Activated CD4-positive, alpha-beta T cell treated with anti-CD3 and anti-CD28 coated beads for 4 hours (primary cell): ENCODE measurements at places on chromosomes 3 and 15.

GRCh38 chr3:48855681-48856447, 8.2 kb upstream of the PRKAR2A start:
- DNase-seq: no peak

GRCh38 chr3:126216416-126216815, 36.0 kb upstream of the ALDH1L1 start:
- DNase-seq: no peak

GRCh38 chr3:48464713-48465221, 18.2 kb downstream of the ATRIP start:
- DNase-seq: no peak

GRCh38 chr3:141336672-141337522, 31.4 kb upstream of the ZBTB38 start:
- DNase-seq: no peak

GRCh38 chr3:30729512-30729911, 123.1 kb downstream of the TGFBR2 start:
- no peak for DNase-seq
